HFFc6 (cell line): ENCODE measurements at places on chromosomes 2 and 18. TPM values are rescaled to one million over a fixed set of nuclear protein-coding genes. Genes with fewer than 3 reads are reported as not detected.

DNA sequence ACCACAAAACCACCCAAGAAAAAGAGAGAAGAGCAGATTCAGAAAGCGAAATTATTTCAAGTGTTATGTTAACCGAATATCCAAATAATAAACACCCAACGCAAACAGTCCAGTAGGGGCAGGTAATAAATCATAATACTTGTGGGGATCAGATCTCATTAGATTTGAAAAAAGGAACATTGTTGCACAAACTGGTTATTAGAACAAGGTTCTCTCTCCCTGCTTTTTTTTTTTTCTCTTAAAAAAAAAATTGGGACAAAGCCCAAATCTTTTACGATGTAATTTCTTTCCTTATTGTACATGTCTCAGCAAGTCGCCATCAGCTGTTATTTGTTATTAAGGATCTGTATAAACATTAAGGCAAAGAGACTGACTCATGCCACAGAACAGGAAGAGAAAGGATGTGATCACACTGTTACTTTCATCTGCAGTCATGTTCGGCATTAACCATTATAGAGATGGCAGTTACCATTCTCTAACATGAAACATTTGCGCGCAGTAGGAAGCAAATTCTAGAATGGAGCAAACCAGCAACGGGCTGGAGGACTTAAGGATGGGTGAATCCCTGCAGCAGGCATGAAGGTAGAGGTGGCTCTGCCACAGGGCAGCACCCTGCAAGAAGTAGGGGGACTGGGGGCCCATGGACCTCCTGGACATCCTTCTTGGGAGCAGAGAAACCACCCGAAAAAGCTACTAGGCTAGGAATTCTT is 42.0 kb downstream of the EPHA4 start:
- peak; percentile 86 for DNase-seq

DNA sequence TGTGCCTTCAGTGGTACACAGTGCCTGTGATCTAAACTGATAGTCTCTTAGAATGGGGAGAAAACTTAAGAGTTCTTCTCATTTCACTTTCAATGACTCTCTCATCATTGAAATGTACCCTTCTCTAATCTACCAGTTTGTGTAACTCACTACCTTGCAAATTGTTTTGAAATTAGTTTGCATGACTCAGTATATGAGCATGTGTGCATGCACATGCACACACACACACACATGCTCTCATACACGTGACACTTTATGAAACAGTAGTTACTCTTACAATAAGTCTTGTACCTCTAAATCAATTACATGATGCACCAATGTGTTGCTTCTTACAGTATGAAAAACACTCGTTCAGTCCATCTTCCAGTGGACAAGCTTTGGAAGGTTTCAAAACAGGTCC is 10.6 kb downstream of the LYPD6B start:
- peak; percentile 56 for DNase-seq

- peak; percentile 89 for DNase-seq
Observed at GRCh38 chr2:46098621-46099062, 198.6 kb upstream of the EPAS1 start.

GRCh38 chr2:64943387-64944150 is 45.6 kb upstream of the SLC1A4 start:
- peak; percentile 38 for DNase-seq

DNA sequence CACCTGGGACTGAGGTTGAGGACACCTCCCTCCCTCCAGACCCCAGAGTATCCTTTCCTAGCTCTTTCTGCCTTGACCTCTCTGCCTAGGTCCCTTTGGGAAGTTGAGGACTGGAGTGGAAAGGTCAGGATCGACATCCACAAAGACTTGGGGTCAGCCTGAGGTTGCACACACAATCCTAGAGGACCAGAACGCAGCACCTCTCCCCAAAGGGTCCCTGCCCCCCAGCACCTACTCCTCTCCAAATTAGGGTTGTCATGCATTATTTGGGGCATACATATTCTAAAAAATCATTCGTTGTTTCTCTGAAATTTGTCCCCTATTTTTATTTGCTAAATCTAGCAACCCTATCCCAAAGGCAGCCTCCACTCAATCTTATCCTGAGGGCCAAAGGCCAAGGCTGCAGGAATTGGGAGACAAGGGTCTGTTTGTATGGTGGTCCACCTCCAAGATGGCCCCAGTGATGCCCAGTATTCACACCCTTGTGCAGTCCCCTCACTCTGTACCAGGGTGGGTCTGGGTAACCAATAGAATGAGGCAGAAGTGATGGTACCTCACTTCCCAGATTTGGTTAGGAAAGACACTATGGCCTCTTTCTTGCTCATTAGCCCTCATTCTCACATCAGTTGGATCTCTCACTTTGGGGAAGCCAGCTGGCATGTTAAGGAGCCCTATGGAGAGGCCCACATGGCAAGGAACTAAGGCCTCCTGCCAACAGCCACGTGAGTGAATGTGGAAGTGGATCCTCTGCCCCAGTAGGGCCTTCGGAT is 3.5 kb upstream of the CHRNG start:
- no peak for DNase-seq

DNA sequence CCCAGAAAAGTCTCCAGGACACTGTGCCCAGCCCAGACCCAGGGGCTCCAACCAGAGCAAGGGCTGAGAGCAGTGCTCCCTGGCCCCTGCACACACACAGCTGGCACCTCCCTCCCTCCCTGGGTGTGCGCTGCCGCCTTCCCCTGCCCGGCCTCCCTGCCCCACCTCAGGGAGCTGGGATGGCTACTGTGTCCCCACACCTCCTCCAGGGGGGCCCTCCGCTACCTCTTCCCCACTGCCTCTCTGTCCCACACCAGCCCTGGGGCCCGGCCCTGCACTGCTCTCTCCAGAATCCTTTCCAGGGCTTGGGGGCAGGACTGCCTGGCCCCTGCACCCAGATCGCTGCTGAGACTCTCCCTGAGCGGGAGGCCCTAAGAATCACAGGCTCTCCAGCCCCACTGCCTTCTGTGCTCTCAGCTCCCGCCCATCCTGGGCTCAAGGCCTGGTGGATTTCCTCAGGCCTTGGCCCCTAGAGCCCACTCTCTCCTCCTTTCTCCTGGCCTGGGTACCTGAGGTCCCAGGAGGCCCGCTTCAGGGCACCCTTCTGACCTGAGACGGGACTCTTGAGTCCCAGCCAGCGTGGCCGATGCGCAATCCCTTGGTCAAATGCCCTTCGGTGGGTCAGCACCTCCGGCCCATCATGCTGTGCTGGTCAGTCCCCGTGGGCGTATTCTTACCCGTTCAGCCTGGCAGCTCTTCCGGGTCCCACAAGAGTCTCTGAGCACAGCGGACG is 276.8 kb upstream of the HDAC4 start:
- DNase-seq = no peak

GRCh38 chr2:105910497-105911238 is 166.0 kb downstream of the NCK2 start:
- no peak for DNase-seq

DNA sequence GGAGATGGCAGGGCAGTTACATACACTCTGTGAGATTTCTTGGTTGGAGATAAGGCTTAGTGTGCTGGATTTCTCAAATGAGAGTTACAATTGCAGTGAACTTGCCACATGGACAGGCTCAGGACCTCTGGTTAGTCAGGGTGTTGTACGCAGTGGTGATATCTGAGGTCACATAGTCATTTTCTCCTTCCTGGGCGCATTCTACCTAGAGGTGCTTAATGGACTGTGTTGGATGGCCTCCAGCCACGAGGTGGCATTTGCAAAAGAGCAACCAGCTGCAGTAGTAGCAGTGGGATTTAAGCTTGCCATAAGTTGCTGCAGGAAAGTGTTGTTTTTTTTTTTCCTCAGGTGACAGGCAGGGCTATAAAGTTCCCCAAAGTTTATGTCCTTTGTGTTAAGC is 173.8 kb upstream of the TMEM200C start:
- no peak for DNase-seq

GRCh38 chr2:139170406-139170805 is 390.2 kb upstream of the NXPH2 start:
- DNase-seq = no peak

DNA sequence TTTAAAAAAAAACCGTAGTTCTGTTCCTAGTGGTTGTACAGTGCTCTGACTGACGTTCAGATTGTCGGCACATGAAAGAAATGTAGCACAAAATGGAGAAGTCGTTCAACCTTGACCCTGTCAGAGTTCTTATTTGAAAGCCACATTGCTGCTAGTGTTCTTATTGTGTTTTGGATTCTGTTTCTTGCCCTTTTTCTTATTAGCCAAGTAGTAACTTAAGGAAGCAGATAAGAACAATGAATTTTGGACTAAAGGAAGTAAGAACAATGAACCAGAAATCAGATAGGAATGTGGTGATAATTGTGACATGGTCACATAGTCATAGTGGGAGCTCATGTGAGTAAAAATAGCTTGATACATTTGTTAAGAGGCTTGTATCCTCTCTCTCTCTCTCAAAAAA is 45.9 kb downstream of the RPIA start:
- DNase-seq = peak; percentile 9

GRCh38 chr18:4639628-4640310 is 184.7 kb upstream of the DLGAP1 start:
- DNase-seq = no peak

DNA sequence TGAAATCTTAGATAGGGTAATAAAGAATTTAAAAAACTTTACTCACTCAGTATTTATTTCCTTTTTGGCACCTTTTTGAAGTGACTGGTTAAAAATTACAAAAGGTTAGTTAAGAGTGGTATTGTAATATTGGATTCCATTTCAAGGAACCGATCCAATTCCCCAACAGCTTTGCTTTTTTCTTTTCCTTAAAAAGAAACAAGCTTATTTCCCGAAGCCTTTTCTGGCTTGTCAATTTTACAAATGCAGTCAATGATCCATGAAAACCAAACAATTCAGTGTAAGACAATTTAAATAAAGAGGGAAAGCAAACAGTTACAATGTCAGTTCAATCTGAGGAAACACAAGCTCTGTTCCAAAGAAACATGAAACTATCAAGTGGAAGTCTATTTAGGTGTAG is 200.2 kb downstream of the RIT2 start:
- no peak for DNase-seq

The RGPD3 gene
- 0.05 TPM in 1 of 3 replicates, not detected in the others for total RNA-seq

The TMEM37 gene
- total RNA-seq = not detected in 3 replicates
